Stimulated activated CD4-positive, alpha-beta T cell treated with anti-CD3 and anti-CD28 coated beads, TNF-alpha, amount 100 ng/mL, for 1 hour (primary cell): ENCODE measurements at places on chromosomes 6 and 20.

GRCh38 chr20:1926237-1926636 lies 31.0 kb downstream of the SIRPA start:
- DNase-seq, result no peak

DNA sequence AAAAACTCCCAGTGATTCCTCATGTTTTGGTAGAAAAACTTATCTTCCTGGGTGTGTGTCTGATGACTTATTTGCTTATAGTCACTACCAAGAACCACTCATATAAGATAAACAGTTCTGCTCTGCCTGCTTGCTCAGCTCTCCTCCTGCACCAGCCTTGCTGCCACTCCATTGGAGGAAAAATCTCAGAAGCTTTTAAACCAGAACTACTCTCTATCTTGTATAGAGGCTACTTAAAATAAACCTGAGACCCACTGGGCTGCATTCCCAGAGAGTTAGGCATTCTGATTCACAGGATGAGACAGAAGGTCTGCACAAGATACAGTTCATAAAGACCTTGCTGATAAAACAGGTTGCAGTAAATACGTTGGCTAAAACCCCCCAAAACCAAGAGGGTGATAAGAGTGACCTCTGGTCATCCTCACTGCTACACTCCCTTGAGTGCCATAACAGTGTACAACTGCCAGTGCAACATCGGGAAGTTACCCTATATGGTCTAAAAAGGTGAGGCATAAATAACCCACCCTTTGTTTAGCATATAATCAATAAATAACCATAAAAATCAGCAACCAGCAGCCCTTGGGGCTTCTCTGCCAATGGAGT lies 728.3 kb downstream of the EPHA7 start:
- DNase-seq, result no peak

DNA sequence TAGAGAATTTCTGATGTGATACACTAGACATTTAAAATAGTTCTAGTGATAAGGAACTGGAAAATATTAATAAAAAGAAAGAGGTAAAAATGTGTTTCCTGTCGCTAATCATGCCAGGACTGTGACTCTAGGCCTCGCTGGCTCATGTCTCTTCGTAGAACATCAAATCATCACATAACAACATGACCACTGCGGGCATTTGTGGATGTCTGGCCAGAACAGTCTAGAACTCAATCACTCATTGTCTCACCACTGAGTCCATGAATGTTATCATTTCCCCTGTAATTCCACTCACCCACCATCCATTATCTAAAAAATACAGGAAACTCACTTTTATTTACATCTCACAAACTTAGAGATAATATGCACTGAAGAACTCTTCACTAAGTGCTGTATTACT lies 3.4 kb downstream of the HMGN3 start:
- no peak for DNase-seq

- DNase-seq, result no peak
These were observed 520.4 kb downstream of the ADGRB3 start for GRCh38 chr6:69155467-69155866.

DNA sequence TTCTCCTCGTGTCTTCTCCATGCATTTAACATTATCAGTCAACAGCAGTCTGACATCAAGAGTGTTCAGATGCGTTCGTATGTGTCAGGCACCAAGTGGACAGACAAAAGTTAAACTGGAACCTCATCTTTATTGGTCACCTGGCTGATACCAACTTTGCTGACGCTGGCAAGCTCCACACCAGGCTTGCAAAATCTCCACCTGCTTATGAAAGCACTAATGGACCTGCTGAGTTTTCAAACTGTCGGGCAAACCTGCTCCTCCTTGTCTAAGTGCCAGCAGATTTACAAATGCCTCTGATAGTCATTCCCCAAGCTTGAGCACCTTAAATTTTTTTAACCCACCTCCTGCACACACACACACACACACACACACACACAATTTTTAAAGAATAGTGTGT lies 27.9 kb upstream of the DSP start:
- no peak for DNase-seq

DNA sequence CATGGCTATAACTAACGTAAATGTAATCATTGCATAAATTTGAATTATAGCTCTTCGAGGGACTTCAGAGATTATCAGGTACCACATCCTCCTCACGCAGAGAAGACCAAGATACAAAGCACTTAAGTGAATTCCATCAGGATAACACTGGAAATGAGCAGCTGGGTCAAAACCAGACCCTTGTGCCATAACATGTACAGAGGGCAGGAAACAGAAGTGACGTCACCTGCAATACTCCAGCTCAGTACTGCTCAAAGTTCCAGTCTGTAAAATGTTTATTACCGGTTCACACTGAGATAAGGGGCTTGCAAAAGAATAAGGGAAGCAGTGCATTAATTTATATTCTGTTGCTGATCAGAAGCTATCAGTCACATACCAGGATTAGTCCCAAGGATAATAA lies 45.8 kb downstream of the RGS17 start:
- DNase-seq, result no peak

- DNase-seq, result no peak
These were observed 193.3 kb downstream of the UTRN start for GRCh38 chr6:144478483-144478882.

- no peak for DNase-seq
These were observed 99.4 kb upstream of the RIPOR2 start for GRCh38 chr6:25035174-25035511.

DNA sequence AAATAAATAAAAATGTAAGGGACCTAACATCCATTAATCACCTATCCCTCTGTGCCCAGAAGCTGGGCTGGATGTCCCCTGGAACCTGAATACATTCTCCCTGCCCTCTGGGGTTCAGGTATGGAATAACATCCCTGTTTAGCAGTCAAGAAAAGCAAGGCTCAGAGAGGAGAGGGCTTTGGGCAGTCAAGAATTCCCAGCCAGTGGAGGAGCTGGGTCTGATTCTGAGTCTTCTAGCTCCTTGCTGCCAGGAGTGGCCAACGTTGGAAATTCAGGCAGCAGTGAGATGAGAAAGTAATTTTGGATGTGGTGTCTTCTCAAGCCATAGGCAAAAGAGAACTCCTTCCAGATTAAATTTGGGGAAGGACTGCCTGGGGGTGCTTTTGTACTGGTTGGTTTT lies 42.6 kb upstream of the ZNFX1 start:
- no peak for DNase-seq

DNA sequence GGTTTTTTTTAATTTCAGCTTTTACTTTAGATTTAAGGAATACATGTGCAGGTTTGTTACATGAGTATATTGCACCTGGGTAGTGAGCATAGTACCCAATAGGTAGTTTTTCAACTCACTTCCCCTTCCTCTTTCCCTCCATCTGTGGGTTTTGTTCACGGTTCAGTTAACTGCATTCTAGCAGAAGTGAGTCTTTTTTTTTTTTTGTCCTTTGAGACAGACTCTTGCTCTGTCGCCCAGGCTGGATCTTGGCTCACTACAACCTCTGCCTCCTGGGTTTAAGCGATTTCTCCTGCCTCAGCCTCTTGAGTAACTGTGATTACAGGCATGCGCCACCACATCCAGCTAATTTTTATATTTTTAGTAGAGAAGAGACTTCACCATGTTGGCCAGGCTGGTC lies 8.7 kb downstream of the UBR2 start:
- DNase-seq, result no peak

GRCh38 chr6:86331919-86332318 lies 605.4 kb upstream of the HTR1E start:
- no peak for DNase-seq

DNA sequence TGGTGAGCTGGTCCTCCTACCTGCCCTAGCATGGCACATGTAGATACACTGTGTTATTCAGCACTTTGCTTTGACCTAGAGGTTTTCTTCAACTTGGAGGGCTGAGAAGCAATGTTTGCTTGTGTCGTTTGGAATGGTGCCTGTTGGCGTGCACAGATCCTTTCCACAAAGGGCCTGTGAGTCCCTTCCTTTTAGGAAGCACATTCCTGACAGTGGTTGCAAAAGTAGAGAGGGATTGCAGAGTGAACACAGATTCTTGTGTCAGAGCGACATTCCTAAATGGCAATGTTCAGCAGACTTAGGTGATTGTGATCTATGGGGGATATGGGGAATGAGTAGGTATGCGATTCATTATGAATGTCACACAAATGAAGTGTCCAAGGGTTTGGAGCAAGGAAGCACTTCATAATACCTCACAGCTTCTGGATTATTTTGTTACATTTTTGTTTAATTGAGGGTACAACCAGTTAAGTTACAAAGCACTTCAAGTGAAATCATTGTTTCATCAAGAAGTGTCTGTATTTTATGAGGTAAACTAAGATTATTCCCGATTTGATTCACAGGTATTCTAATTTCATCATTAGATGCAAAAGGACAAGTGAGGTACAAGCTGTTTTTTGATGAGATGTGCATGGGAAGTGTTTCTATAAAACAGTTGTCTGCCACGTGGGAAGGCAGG lies 713 bp upstream of the RNF144B start:
- no peak for DNase-seq

DNA sequence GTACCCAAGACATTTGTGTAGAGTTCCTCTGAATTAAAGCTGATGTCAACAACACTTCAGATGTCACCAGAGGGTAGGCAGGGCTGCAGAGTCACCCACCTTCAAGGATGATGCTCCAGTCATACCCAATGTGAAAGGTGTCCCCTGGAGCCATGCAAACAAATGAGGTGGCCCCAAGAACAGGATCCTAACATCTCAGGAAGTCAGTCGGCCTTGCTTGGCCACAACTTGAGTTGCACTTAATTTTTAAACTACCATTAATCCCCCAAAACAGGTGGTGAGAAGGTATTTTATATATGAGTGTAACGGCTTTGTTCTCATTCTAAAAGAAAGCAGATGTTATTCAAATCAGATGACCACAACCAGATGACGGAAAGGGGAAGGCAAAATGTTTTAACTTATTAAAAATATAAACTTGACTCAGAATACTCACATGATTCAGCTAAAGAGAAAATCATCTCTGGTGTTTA lies 21.1 kb upstream of the SERPINB1 start:
- DNase-seq, result no peak

DNA sequence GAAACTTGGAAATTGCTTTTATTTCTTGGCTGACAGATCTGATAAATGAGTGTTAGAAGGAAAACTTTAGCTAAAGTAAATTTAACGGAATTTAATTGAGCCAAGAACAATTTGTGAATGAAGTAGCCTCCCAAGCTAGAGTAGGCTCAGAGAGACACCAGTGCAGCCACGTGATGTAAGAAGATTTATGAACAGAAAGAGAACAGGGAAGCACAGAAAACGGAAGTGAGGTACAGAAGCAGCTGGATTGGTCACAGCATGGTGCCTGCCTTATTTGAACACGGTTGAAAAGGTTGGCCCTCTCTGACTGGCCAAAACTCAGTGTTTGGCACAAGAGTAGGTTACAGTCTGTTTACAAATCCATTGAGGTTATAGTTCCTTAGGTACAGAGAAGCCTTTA lies 29.5 kb upstream of the IFNGR1 start:
- DNase-seq, result no peak

DNA sequence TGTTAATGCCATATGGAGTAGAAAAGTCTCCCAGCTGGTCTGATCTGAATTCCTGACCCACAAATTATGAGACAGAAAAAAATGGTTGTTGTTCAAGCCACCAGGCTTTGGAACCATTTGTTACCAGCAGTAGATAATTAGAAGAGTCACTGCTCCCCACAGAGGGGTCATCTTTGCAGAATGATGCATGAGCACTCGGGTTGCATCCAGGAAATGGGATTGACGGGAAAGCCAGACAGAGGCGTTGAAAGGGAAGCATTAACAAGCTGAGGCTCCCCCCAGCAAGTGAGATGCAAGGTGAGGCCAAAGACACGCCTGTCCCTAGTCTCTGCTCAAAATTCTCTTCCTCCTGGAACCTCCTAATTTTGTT lies 182.5 kb downstream of the SYNDIG1 start:
- no peak for DNase-seq
